ENCODE measurements at places on chromosomes 11 and 22.

- DNase-seq, result no peak
These were observed 6.3 kb downstream of the FXYD2 start for GRCh38 chr11:117818041-117818873.

- DNase-seq, result no peak
These were observed 48.4 kb upstream of the HSD17B12 start for GRCh38 chr11:43632181-43632580.

GRCh38 chr22:44685384-44686056 lies 16.5 kb upstream of the PRR5 start:
- no peak for DNase-seq

DNA sequence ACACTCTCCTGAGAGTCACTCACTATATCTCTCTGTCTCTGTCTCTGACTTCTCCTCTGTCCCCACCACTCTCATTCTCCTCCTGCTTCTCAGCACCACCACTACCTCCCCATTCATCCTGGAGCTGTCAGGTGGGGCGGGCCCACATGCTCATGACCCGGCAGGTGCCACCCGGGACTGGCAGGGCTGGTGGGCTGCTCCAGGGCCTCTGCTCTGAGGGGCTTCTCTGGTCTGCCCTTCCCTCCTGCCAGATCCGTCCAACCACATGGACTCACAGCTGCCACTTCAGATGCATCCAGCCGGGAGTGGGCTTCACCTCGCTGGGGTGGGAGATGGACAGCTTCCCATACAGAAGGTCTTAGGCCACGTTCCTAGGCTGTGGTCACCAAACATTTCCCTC lies 4.8 kb upstream of the EMID1 start:
- no peak for DNase-seq

DNA sequence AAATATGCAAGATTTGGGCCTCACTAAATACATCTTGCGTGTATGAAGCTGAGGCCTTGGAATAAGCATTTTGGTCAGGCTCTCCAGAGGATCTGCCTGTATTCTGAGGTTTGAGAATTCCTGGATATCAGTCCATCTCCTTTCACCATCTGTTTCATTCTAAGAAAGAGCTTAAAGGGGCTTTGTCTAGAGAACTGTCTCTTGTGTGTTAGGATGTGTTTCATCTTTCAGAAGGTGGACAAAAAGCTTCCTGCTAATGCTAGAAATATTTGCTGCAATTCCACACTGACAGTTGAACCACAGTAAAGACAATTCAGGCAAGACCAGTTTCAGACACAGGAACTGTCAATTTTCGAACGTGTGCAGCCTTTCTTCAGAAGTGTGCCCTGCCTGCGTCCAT lies 185.4 kb downstream of the DBX1 start:
- no peak for DNase-seq

GRCh38 chr11:133123796-133124195 lies 408.5 kb downstream of the OPCML start:
- no peak for DNase-seq

GRCh38 chr11:112630496-112630895 lies 330.7 kb upstream of the NCAM1 start:
- DNase-seq, result no peak

GRCh38 chr11:43582863-43583462 lies 97.6 kb upstream of the HSD17B12 start:
- no peak for DNase-seq

- DNase-seq, result peak; percentile 42
These were observed 27.1 kb downstream of the ARAP1 start for GRCh38 chr11:72724851-72725723.

DNA sequence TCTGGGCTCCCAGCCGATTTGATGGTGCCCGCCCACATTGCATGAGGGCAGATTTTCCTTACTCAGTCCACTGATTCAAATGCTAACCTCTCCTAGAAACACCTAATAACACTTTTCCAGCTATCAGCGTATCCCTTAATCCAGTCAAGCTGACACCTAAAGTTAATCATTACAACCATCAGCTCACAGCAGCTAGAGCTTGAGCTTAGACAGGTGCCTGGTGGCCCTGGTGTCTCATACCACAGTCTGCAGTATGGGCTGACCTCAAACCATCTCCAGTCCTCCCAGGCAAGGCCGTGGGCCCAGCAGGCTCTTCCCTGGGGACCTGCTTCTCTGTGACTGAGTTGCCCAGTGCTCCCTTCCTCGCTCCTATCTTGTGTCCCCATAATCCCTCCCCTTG lies 174.4 kb upstream of the NECTIN1 start:
- no peak for DNase-seq

DNA sequence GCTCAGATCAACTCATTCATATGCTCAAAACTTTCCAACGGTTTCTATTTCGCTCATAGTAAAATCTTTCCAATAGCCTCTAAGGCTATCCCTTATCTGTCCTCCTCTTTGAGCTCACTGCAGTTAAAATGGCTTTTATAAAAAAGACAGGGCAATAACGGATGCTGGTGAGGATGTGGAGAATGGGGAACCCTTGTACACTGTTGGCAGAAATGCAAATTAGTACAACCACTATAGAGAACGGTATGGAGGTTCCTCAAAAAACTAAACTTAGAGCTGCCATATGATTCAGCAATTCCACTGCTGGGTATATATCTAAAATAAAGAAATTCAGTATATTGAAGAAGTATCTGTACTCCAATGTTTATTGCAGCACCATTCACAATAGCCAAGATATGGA lies 345.6 kb downstream of the DLG2 start:
- DNase-seq, result no peak

DNA sequence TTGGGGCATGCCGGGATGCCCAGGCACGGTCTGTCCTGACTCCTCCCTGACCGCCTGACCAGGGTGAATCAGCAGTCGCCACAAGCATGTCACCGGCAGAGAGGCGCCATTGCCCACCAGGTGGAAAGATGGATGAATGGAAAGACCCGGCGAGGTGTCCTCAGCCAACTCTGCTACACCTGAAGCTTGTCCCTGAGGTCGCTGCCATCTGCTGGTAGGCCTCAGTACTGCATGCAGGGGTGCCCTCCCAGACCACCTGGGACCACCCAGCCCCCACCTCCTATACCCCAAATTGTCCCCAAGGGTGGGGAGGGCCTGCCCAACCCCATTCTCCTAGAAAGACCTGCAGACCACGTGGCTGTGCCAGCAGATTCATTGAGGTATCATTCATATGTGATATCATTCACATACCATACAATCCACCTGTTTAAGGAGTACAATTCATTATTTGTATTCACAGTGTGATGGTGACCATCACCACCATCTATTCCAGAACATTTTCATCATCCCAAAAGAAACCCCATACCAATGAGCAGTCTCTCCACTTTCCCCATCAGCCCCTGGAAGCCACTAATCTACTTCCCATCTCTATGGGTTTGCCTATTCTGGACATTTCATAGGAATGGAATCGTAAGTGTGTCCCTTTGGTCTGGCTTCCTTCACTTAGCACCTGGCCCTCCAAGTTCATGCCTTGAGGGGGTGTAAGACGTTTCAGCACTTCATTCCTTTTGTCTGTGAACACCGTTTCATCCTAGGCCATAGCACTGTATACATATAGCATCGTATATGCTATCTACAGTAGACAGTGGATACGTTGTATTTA lies 17.5 kb downstream of the FGF3 start:
- no peak for DNase-seq

- no peak for DNase-seq
These were observed 27.8 kb downstream of the WEE1 start for GRCh38 chr11:9601037-9601875.

- no peak for DNase-seq
These were observed 294.1 kb upstream of the LARGE1 start for GRCh38 chr22:34214372-34214771.

DNA sequence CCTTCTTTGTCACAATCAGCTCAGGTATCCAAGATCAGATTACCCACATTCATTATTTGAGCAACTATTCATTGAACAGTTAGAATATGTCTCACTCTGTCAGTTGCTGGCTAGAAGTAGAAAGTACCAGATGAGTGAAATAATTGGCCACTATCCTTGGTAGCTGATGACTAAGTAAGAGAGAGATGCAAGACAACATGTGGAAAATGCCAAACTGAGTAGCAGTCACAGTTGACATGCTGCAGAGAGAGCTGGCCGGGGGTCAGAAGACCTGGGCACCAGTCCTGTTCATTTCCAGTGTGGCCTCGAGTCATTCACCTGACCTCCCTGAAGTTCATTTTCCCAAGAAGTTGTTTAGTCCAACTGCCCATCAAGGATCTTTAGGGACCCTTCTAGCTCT lies 22.5 kb upstream of the SMIM35 start:
- DNase-seq, result no peak

Data from NCI-H510A (cell line).